ENCODE measurements at places on chromosomes 16 and 17.

DNA sequence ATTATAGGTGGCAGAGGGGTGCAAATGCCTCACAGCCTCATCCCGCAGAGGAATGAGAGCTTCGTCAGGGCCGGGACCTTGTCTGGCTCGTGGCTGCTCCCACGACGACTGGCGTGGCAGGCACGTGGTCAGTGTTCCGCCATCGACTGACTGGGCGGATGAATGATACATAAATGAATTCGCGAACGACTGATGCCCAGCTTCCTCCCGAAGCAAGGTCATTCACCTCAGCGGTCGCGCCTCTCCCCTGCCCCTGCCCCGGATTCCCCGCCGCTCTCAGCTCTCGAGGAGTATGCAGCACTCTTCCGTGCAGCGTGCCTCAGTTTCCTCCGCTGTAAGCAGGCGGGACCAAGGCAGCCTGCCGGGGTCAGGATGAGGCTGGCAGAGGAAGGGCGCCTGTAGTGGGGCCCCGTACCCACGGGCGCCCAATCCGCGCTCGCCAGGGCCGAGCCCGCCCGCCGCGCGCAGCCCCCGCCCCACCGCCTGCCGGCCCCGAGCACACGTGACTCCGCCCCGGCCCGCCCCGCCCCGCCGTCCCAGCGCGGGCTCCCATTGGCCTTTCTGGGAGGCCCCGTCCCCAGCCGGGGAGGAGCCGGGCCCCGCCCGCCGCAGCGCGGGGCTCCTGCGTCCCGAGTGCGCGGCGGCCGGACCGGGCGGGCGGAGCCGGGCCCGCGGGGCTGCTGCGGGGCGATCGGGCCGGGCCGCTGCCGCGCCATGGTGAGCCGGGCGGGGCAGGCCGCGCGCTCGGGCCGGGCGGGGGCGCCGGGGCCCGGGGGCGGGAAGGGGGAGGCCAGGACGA lies at the start of gene SNN:
Gene SNN (plus strand): TSS at position 632 of the 799 bp plus-strand sequence. CDS start 7,605 bp downstream, outside the sequence.
- peak; percentile 88 for DNase-seq

GRCh38 chr17:66355510-66355909 lies 53.1 kb downstream of the PRKCA start:
- DNase-seq: no peak

DNA sequence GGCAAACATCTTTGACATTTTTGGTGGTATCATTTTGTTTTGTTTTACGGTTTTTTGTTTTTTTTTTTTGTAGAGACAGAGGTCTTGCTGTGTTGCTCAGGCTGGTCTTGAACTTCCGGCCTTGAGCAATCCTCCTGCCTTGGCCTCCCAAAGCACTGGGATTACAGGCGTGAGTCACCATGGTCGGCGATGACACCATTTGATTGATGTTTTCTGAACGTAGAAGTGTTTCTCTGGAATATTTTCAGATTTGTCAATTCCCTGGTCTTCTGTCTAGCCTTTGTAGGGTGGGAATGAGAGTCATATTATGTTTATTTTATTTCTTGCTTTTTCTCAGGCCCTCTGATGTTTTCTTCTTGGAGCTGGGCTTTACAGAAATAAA lies 32.2 kb upstream of the BRD7 start:
- no peak for DNase-seq

DNA sequence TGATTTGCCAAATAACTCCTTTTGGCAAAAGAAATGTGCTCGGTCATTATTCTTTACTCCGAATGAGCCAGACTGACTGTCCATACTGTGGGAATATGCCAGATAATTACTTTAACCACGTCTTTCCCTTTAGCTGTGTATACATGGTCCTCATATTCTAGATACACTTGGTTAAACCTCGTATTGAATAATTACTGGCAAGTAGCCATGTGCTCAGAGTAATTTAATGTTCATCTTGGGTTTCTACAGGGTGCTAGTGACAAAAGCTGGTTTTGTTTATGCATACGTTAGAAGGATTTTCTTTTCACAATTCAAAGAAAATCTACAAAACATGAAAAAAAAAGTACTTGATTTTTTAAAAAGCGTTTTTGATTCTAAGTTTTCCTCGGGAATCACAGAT lies 540.3 kb downstream of the KCNJ2 start:
- DNase-seq: no peak
